ENCODE measurements at places on chromosomes 11 and 22.

- H3K27me3 ChIP-seq: no peaks in the 10 kb centered on the region
- H3K36me3 ChIP-seq: no peaks in the 10 kb centered on the region
- no peak overlapping the region for H3K27ac ChIP-seq
- DNase-seq: peak; percentile 31
Observed at GRCh38 chr22:49216579-49216978, 611.1 kb downstream of the BRD1 start.

- H3K27me3 ChIP-seq: no peaks in the 10 kb centered on the region
- no peaks in the 10 kb centered on the region for H3K4me1 ChIP-seq
- no peak overlapping the region for H3K4me3 ChIP-seq
- no peaks in the 10 kb centered on the region for H3K36me3 ChIP-seq
- no peak overlapping the region for H3K27ac ChIP-seq
- DNase-seq: no peak
Observed at GRCh38 chr11:133570376-133570775, 38.1 kb upstream of the OPCML start.

GRCh38 chr11:123020968-123021367 is 39.3 kb upstream of the BSX start:
- no peaks in the 10 kb centered on the region for H3K36me3 ChIP-seq
- no peak overlapping the region for H3K4me3 ChIP-seq
- peaks cover 9% of the 10 kb centered on the region for H3K4me1 ChIP-seq
- H3K27ac ChIP-seq: no peak overlapping the region

- H3K27ac ChIP-seq: no peak overlapping the region
- H3K36me3 ChIP-seq: no peaks in the 10 kb centered on the region
- DNase-seq: no peak
- H3K4me1 ChIP-seq: no peaks in the 10 kb centered on the region
- H3K4me3 ChIP-seq: no peak overlapping the region
Observed at GRCh38 chr22:29872989-29873388, 10.0 kb upstream of the MTMR3 start.

DNA sequence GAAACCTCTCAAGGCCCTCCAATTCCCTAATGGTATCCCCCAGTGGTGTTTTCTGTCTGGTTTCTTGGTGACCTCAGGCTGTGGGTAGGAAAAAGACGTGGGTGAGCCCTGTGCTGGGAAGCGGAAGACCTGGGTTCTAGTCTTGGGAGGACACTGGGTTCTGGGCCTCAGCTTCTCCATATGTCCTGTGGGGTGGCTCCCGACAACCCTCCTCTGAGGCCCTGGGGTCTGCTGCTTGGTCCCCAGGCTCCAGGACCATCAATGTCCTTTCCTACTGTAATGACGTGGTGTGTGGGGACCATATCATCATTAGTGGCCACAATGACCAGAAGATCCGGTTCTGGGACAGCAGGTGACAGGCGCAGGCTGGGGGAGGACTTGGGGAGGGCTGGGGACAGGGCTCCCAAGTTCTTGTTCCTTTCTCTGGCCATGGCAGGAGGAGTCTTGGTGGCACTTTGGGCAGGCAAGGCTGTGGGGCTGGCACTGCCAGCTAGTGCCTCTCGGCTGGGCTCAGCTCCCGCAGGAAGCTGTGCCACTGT is 12.8 kb downstream of the ATG16L2 start:
- peaks cover 27% of the 10 kb centered on the region for H3K36me3 ChIP-seq
- no peak overlapping the region for H3K4me3 ChIP-seq
- H3K27ac ChIP-seq: no peak overlapping the region
- peaks cover 17% of the 10 kb centered on the region for H3K4me1 ChIP-seq
- no peaks in the 10 kb centered on the region for H3K27me3 ChIP-seq

DNA sequence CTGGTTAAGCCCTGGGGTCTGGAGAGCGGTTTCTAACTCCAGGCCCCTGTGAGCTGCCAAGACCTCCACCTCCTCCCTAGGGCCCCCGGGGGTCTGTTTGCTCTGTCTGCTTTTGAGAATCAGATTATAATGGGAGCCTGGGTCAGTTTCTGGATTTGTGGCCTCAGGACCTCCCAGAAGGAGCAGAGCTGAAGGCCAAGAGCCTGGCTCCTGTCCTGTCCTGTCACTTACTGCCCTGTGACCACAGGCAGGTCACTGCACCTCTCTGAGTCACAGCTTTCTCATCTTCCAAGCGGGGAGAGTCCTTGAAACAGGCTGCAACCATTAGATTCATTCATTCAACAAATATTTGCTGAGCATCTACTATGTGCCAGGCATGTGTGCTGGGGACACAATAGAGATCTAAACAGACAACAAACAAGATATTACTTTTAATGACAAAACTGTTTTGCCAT is 87.3 kb upstream of the FGF3 start:
- no peaks in the 10 kb centered on the region for H3K4me1 ChIP-seq
- peaks cover 33% of the 10 kb centered on the region for H3K27me3 ChIP-seq
- no peak overlapping the region for H3K27ac ChIP-seq
- no peak for DNase-seq
- no peak overlapping the region for H3K4me3 ChIP-seq

- DNase-seq: no peak
- peaks cover 8% of the 10 kb centered on the region for H3K4me1 ChIP-seq
- H3K4me3 ChIP-seq: no peak overlapping the region
- no peaks in the 10 kb centered on the region for H3K27me3 ChIP-seq
Observed at GRCh38 chr11:129268371-129268770, 76.2 kb upstream of the ARHGAP32 start.

GRCh38 chr22:32808038-32808445 is 6.5 kb downstream of the TIMP3 start:
- peaks cover 59% of the 10 kb centered on the region for H3K36me3 ChIP-seq
- H3K27me3 ChIP-seq: no peaks in the 10 kb centered on the region

DNA sequence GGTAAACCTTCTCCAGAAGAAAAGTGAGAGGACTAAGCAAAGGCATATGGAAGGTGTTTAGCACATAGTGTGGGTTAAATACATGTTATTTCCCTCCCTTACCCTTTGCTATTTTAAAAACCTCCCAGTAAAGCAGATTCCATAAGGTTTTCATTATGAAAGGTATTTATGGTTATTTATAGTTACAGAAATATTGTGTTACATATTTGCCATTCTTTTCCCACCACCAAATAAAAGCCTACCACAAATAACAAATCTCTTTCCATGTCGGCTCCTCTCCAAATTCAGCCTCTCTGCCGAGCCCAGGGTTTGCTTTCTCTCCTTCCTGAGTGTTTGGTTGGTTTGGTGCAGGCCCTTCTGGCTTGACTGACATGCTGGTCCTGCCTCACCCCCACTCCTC is 64.4 kb downstream of the INSC start:
- H3K4me3 ChIP-seq: no peak overlapping the region
- DNase-seq: no peak
- no peaks in the 10 kb centered on the region for H3K27me3 ChIP-seq
- no peaks in the 10 kb centered on the region for H3K36me3 ChIP-seq
- no peak overlapping the region for H3K27ac ChIP-seq
- H3K4me1 ChIP-seq: no peaks in the 10 kb centered on the region

DNA sequence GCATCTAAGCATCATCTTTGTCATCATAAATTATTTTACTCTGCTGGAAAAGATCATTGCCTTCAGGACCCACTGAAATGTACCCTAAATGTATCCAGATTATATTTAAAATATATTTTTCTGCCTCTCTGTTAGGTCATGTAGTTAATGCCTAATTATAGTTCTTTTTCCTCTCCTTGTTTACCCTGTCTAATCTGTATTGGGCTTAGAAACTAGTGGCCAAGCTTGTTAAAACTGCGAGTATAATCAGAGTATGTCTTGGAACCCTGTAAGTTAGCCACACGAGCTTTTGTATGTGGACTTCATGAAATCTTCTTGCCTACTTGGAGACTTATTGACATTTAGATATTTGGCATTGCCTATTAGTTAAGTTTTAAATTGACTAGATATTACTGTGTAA is 55.6 kb downstream of the ARFGAP2 start:
- H3K4me3 ChIP-seq: no peak overlapping the region
- no peaks in the 10 kb centered on the region for H3K27me3 ChIP-seq
- H3K27ac ChIP-seq: no peak overlapping the region
- H3K4me1 ChIP-seq: no peaks in the 10 kb centered on the region

- no peak overlapping the region for H3K4me3 ChIP-seq
- H3K27me3 ChIP-seq: no peaks in the 10 kb centered on the region
- DNase-seq: no peak
- H3K4me1 ChIP-seq: no peaks in the 10 kb centered on the region
- H3K27ac ChIP-seq: no peak overlapping the region
Observed at GRCh38 chr11:57260937-57261783, 24.1 kb upstream of the APLNR start.

DNA sequence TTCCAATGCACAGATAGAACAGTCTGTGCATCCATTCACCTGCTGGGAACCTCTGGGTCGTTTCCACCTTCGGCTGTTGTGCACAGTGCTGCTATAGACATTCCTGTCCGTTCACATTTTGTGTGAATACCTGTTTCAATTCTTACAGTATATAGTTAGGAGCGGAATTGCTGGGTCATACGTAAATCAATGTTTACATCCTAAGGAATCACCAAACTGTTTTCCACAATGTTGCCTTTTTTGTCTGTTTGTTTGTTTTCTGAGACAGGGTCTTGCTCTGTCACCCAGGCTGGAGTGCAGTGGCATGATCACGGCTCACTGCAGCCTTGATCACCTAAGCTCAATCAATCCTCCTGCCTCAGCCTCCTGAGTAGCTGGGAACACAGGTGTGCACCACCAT is 158.3 kb downstream of the CRYBB2 start:
- H3K4me3 ChIP-seq: no peak overlapping the region
- no peaks in the 10 kb centered on the region for H3K4me1 ChIP-seq
- H3K36me3 ChIP-seq: peaks cover 13% of the 10 kb centered on the region
- no peaks in the 10 kb centered on the region for H3K27me3 ChIP-seq

- no peak overlapping the region for H3K27ac ChIP-seq
- no peaks in the 10 kb centered on the region for H3K36me3 ChIP-seq
- H3K27me3 ChIP-seq: no peaks in the 10 kb centered on the region
Observed at GRCh38 chr11:93192163-93192562, 5.6 kb downstream of the SLC36A4 start.

DNA sequence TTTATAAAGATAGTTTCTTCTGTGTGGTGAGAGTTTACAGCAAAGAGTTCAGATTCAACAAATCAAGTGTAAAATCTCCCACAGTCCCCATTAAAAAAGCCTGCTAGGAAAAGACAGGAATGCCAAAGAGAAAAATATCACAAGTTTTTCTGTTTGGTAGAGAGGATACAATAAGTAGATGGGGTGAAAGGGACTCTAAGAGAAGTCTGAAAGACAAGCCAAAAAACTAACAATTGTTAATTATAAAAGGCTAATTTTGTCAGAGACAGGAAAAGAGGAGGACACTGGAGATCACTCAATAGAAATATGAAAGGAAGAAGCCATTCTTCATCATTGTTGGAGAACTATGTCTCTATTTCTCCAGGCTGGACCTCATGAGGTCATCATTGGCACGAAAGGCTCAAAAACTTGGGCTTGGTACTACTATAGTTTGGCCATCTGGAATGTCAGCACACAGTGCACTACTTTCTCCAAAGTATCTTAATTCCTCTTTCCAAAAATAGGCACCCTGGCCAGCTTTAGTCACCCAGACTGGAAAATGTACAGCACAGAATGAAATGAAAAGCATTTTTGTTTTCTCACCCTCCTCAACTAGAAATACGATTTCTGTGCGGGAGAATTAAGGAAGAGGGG is 531 bp upstream of the SOX6 start:
- H3K4me1 ChIP-seq: no peaks in the 10 kb centered on the region
- H3K27me3 ChIP-seq: no peaks in the 10 kb centered on the region
- H3K4me3 ChIP-seq: no peak overlapping the region
- no peak for DNase-seq
- H3K36me3 ChIP-seq: no peaks in the 10 kb centered on the region

- no peaks in the 10 kb centered on the region for H3K27me3 ChIP-seq
- peaks cover 93% of the 10 kb centered on the region for H3K36me3 ChIP-seq
- no peaks in the 10 kb centered on the region for H3K4me1 ChIP-seq
- DNase-seq: no peak
- H3K4me3 ChIP-seq: no peak overlapping the region
Observed at GRCh38 chr22:29332886-29333496, 17.5 kb upstream of the RASL10A start.

GRCh38 chr11:103906291-103906867 is 130.1 kb upstream of the DDI1 start:
- DNase-seq: no peak
- peaks cover 3% of the 10 kb centered on the region for H3K4me1 ChIP-seq
- H3K27me3 ChIP-seq: no peaks in the 10 kb centered on the region
- H3K27ac ChIP-seq: no peak overlapping the region

GRCh38 chr11:122995526-122995925 is 13.9 kb upstream of the BSX start:
- DNase-seq: no peak
- peaks cover 30% of the 10 kb centered on the region for H3K27me3 ChIP-seq
- H3K4me3 ChIP-seq: no peak overlapping the region
- H3K4me1 ChIP-seq: no peaks in the 10 kb centered on the region
- no peak overlapping the region for H3K27ac ChIP-seq
- no peaks in the 10 kb centered on the region for H3K36me3 ChIP-seq

DNA sequence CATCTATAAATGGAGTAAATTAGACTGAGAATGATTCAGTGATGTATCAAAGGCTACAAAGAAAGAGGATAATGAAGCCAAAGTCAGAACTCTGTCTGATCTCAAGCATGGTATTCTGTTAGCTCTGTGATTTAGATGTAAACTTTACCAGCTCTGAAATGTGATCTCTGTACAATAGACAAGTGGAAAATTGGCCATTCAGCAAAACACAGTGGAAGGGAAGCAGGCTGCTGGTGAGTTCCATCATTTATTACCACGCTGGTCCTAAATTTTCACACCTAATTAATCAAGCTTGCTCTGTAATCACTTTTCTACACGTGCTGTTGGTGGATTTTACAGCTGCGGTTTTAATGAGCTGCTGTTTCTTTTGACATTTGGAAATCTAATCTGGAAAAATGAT is 145.1 kb upstream of the OPCML start:
- H3K36me3 ChIP-seq: no peaks in the 10 kb centered on the region
- peaks cover 19% of the 10 kb centered on the region for H3K27me3 ChIP-seq
- DNase-seq: no peak
- no peak overlapping the region for H3K4me3 ChIP-seq

DNA sequence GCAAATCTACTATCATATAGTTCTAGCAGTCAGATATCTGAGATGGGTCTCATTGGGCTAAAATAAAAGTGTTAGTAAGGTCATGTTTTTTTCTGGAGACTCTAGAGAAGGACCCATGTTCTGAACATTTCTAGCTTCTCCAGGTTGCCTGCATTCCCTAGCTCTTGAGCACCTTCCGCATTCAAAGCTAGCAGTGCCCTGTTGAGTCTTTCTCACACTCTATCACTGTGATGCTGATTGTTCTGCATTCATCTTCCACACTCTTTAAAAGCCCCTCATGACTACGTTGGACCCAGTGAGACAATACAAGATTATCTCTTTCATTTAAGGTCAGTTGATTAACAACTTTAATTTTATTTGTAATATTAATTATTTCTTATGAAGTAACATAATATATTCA is 433.3 kb upstream of the CHORDC1 start:
- no peaks in the 10 kb centered on the region for H3K36me3 ChIP-seq
- no peak overlapping the region for H3K4me3 ChIP-seq
- H3K4me1 ChIP-seq: no peaks in the 10 kb centered on the region
- no peak overlapping the region for H3K27ac ChIP-seq
- H3K27me3 ChIP-seq: no peaks in the 10 kb centered on the region
- no peak for DNase-seq

GRCh38 chr11:73221451-73221850 is 3.4 kb downstream of the P2RY2 start:
- no peak overlapping the region for H3K4me3 ChIP-seq
- H3K4me1 ChIP-seq: peaks cover 18% of the 10 kb centered on the region
- H3K36me3 ChIP-seq: no peaks in the 10 kb centered on the region
- H3K27ac ChIP-seq: no peak overlapping the region
- DNase-seq: peak; percentile 41
- no peaks in the 10 kb centered on the region for H3K27me3 ChIP-seq

- no peaks in the 10 kb centered on the region for H3K4me1 ChIP-seq
- no peak for DNase-seq
- no peak overlapping the region for H3K4me3 ChIP-seq
- no peaks in the 10 kb centered on the region for H3K27me3 ChIP-seq
- no peaks in the 10 kb centered on the region for H3K36me3 ChIP-seq
Observed at GRCh38 chr11:105781807-105782206, 171.9 kb downstream of the GRIA4 start.

Measured in upper lobe of right lung (tissue), 1 donor.